ENCODE measurements at places on chromosomes 12 and 14.

GRCh38 chr12:5487948-5488625 is 56.2 kb downstream of the NTF3 start:
- no peak overlapping the region for H3K27ac ChIP-seq
- H3K4me1 ChIP-seq, result no peaks in the 10 kb centered on the region
- no peak for DNase-seq
- no peaks in the 10 kb centered on the region for H3K36me3 ChIP-seq

- H3K4me1 ChIP-seq, result peaks cover 8% of the 10 kb centered on the region
- peak; percentile 7 for DNase-seq
- no peaks in the 10 kb centered on the region for H3K27me3 ChIP-seq
- no peak within 1 kb of the TSS for H3K27ac ChIP-seq
- H3K36me3 ChIP-seq, result no peaks in the 10 kb centered on the region
- peak within 1 kb of the TSS; percentile 51 for H3K4me3 ChIP-seq
Observed at GRCh38 chr12:24948757-24949722, at the start of gene BCAT1. TSS of gene BCAT1 (minus strand) at chr12:24949101. CDS start at chr12:24948932, 169 bp downstream.

- no peaks in the 10 kb centered on the region for H3K27me3 ChIP-seq
- no peaks in the 10 kb centered on the region for H3K36me3 ChIP-seq
- no peak overlapping the region for H3K27ac ChIP-seq
- DNase-seq, result no peak
- no peaks in the 10 kb centered on the region for H3K4me1 ChIP-seq
Observed at GRCh38 chr12:123952037-123952436, 20.6 kb downstream of the CCDC92 start.

DNA sequence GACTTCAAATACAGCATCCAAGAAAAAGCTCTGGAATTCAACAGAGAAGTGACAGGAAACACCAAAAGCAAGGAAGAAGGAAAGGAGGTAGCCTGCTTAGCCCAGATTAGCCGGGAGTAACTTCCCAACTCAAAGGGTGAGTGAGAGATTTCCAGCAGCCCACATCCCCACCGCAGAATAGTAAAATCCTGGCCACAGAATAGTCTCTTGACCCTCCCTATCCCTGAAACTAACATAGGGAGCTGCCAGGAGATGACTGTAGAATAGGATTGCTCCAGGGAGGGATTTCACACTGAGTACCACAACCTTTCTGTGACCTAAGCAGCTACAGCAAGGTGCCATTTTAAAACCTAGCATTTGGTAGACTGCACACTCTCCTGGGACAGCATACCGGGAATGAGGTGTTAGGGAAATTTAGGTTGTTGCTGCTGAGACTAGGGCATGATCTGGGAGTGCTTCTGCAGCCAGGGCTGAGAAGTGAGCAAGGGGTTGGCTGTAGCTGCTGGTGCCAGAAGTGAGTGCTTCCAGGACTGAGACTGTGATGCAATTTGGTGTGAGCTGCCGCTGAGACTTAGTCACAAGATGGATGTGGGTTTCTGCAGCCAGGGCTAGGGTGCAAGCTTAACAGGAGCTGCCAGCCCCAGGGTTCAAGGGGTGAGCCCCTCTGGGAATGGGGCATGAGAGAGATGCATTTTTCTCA is 66.0 kb downstream of the TMTC3 start:
- H3K27ac ChIP-seq, result no peak overlapping the region
- no peak for DNase-seq
- no peaks in the 10 kb centered on the region for H3K4me1 ChIP-seq
- no peaks in the 10 kb centered on the region for H3K36me3 ChIP-seq
- no peak overlapping the region for H3K4me3 ChIP-seq

GRCh38 chr14:100867631-100868315 is 35.7 kb downstream of the RTL1 start:
- H3K4me3 ChIP-seq, result no peak overlapping the region
- H3K36me3 ChIP-seq, result no peaks in the 10 kb centered on the region
- H3K27me3 ChIP-seq, result no peaks in the 10 kb centered on the region
- H3K4me1 ChIP-seq, result no peaks in the 10 kb centered on the region
- H3K27ac ChIP-seq, result no peak overlapping the region
- DNase-seq, result no peak

DNA sequence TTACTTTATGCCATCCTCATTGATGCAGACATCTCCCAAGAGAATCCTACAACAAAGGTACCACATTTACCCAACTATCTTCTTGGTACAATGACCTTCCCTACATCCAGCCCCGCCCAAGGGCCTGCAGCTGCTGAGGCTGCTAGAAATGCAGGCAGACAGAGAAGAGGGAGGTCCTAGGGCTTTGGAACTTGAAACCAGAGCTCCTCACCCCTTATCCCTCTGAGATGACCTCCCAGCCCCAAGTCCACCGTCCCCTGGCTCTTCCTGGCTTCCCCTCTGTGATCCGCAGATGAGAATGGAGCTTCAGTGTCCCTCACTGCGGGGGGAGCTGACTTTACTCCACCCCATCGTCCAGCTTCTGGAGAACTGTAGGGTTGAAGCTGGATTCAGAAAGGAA is 1.6 kb upstream of the TNFRSF1A start:
- no peaks in the 10 kb centered on the region for H3K27me3 ChIP-seq
- no peak overlapping the region for H3K27ac ChIP-seq
- no peak for DNase-seq
- H3K4me1 ChIP-seq, result peaks cover 50% of the 10 kb centered on the region

DNA sequence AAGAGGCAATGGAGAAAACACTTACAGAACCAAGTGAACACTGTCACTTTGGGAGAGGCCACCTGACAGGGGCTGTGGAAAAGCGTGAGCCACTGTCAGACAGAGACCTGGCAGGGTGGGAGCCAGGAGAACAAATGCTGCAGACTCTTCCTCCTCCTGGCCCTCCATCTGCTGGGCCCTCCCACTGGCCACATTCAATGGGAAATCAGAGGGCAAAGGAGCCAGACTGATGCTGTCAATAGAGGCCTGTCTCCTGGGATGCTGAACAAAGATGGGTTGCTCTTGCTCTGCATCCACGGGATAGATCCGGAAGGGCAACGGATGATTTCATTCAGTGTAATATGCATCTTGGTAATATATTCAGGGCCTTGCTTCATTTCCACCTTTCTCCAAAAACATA is 44.9 kb upstream of the BCAT1 start:
- no peaks in the 10 kb centered on the region for H3K27me3 ChIP-seq
- H3K36me3 ChIP-seq, result no peaks in the 10 kb centered on the region
- no peak for DNase-seq
- H3K4me1 ChIP-seq, result peaks cover 11% of the 10 kb centered on the region
- H3K27ac ChIP-seq, result no peak overlapping the region

DNA sequence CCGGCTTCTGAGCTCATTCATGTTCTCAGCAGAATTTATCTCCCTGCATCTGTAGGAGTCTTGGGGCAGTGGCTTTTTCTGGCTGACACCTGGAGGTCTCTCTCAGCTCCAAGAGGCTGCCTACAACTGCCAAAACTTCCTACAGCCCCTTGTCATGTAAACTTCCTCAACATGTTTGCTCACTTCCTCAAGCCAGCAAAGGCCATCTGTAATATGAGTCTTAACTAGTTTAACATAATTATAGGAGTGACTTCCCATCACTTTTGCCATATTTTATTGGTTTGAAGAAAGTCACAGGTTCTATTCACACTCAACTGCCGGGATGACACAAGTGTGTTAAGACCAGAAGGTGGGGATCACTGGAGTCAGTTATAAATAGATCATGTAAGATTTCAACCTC is 194.0 kb downstream of the VRK1 start:
- no peak for DNase-seq
- H3K4me1 ChIP-seq, result peaks cover 13% of the 10 kb centered on the region
- H3K27ac ChIP-seq, result no peak overlapping the region
- no peaks in the 10 kb centered on the region for H3K27me3 ChIP-seq
- no peak overlapping the region for H3K4me3 ChIP-seq

DNA sequence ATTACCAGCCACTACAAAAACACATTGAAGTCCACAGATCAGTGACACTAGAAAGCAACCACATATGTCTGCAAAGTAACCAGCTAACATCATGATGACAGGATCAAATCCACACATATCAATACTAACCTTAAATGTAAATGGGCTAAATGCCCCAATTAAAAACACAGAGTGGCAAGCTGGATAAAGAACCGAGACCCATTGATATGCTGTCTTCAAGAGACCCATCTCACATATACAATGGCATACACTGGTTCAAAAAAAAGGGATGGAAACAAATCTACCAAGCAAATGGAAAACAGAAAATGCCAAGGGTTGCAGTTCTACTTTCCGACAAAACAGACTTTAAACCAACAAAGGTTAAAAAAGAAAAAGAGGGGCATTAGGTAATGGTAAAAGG is 307.7 kb downstream of the GPHN start:
- H3K36me3 ChIP-seq, result no peaks in the 10 kb centered on the region
- H3K27ac ChIP-seq, result no peak overlapping the region
- H3K27me3 ChIP-seq, result no peaks in the 10 kb centered on the region
- H3K4me1 ChIP-seq, result no peaks in the 10 kb centered on the region
- DNase-seq, result no peak

DNA sequence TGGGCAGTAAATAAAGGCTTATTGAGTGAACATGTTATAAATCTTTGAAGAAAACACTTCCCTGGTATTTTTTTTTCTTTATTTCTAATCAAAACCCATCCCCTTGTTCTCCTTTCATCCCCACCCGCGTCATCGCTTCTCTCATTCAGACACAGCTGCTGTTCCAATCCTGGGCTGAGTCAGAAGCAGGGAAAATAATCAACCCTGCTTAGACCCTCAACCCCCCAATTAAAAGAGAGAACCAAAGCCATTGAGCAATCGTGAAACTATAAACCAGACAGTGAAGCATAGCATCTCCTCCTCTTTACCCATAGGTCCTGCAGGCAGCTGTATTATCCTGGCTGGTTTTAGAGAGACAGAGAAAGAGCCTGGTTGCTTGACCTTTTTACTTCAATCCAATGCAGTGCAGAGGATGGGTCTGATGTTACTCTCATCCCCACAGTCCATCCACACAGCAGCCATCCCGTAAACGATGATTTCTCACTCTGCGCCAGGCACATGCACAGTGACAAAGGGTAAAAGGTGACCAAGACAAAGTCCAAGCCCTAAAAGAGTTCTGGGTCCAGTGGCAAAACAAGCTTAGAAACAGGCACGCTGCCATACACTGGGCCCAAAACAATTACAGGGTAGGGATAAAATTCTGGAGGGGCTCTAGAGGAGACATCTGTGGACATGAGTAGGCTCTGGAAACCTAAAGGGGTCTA is 238.3 kb downstream of the GALC start:
- H3K27ac ChIP-seq, result no peak overlapping the region
- DNase-seq, result no peak
- no peak overlapping the region for H3K4me3 ChIP-seq
- no peaks in the 10 kb centered on the region for H3K27me3 ChIP-seq
- no peaks in the 10 kb centered on the region for H3K36me3 ChIP-seq
- H3K4me1 ChIP-seq, result no peaks in the 10 kb centered on the region

GRCh38 chr12:113142173-113142885 is 6.8 kb upstream of the RASAL1 start:
- no peak overlapping the region for H3K27ac ChIP-seq
- no peak for DNase-seq
- no peaks in the 10 kb centered on the region for H3K27me3 ChIP-seq
- H3K4me1 ChIP-seq, result no peaks in the 10 kb centered on the region

DNA sequence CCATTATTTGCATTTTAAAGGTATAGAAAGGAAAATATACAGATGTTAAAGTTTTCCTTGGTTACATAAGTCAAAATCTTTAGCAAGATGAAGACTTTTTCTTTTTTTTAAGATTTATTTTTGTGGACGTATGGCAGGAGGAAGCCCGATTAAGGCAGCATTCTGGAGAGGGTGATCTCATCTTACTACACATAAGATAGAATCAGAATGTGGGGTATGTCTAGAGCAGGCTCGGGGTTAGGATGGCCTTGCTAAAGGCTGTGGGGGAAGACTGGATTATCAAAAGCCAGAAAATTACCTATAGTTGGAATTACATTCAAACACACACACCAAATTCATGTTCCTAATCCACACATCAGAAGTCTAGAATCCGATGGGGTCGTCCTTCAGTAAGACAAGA is 79.6 kb upstream of the OTOGL start:
- H3K27ac ChIP-seq, result no peak overlapping the region
- no peaks in the 10 kb centered on the region for H3K4me1 ChIP-seq
- no peak overlapping the region for H3K4me3 ChIP-seq
- no peaks in the 10 kb centered on the region for H3K27me3 ChIP-seq
- DNase-seq, result no peak

DNA sequence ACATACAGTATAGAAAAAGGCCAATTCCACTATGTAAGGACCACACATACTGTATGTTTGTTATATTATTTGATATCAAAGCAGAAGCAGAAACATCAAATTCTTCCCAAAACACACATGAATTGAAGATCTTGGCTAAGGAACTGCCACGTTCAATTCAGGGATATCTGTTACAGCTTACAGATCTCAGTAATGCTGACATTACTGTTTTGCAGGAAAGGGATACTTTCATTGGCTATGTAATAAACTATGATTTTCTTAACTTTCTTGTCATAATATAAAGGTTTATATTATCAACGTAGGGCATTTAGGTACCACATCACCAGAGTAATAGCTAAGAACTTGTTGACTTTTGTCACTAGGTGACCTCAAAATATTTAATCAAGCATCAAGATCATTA is 148.5 kb downstream of the PAX9 start:
- no peaks in the 10 kb centered on the region for H3K4me1 ChIP-seq
- H3K36me3 ChIP-seq, result no peaks in the 10 kb centered on the region
- no peaks in the 10 kb centered on the region for H3K27me3 ChIP-seq
- no peak overlapping the region for H3K4me3 ChIP-seq

GRCh38 chr14:65025818-65026217 is 39.1 kb downstream of the FNTB start:
- H3K4me3 ChIP-seq, result no peak overlapping the region
- H3K27me3 ChIP-seq, result no peaks in the 10 kb centered on the region
- no peaks in the 10 kb centered on the region for H3K4me1 ChIP-seq
- no peak overlapping the region for H3K27ac ChIP-seq
- H3K36me3 ChIP-seq, result peaks cover 45% of the 10 kb centered on the region

GRCh38 chr12:15638231-15638630 is 151.0 kb downstream of the EPS8 start:
- no peak overlapping the region for H3K27ac ChIP-seq
- H3K27me3 ChIP-seq, result no peaks in the 10 kb centered on the region
- no peaks in the 10 kb centered on the region for H3K4me1 ChIP-seq
- no peaks in the 10 kb centered on the region for H3K36me3 ChIP-seq
- no peak overlapping the region for H3K4me3 ChIP-seq

- H3K4me3 ChIP-seq, result no peak overlapping the region
- peaks cover 13% of the 10 kb centered on the region for H3K4me1 ChIP-seq
- H3K27me3 ChIP-seq, result peaks cover 6% of the 10 kb centered on the region
- no peak overlapping the region for H3K27ac ChIP-seq
Observed at GRCh38 chr14:36664322-36665193, 2.9 kb downstream of the PAX9 start.
